ENCODE measurements at places on chromosomes 12 and 14. TPM values are rescaled to one million over a fixed set of nuclear protein-coding genes. Genes with fewer than 3 reads are reported as not detected.
A peak's percentile ranks its signal among the peaks of the same experiment; 100 is the strongest.

GRCh38 chr12:124539084-124540041, 28.0 kb downstream of the NCOR2 start:
- no peak for DNase-seq
- H3K4me3 ChIP-seq: no peak overlapping the region
- H3K27ac ChIP-seq: peak overlapping the region; percentile 24
- no peaks in the 10 kb centered on the region for H3K36me3 ChIP-seq
- peaks cover 55% of the 10 kb centered on the region for H3K4me1 ChIP-seq
- no peaks in the 10 kb centered on the region for H3K27me3 ChIP-seq

DNA sequence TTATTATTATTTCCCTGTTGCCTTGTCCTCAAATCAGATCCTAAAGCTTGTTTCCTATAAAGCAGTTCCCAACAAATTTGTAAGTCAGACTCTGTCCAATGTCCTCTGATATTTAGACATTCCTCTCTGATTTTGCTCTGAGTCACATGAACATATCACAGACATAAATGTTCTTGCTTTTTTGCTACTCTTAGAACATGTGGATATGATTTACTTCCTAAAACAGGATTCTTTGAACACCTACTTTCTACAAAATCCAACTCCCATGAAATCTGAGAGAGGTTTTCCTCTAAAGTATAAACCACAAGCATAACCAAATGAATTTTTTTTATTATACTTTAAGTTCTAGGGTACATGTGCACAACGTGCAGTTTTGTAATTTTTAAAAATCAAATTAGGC, 181.3 kb upstream of the SLC38A2 start:
- no peaks in the 10 kb centered on the region for H3K27me3 ChIP-seq
- no peak overlapping the region for H3K4me3 ChIP-seq
- H3K36me3 ChIP-seq: no peaks in the 10 kb centered on the region
- H3K4me1 ChIP-seq: no peaks in the 10 kb centered on the region

DNA sequence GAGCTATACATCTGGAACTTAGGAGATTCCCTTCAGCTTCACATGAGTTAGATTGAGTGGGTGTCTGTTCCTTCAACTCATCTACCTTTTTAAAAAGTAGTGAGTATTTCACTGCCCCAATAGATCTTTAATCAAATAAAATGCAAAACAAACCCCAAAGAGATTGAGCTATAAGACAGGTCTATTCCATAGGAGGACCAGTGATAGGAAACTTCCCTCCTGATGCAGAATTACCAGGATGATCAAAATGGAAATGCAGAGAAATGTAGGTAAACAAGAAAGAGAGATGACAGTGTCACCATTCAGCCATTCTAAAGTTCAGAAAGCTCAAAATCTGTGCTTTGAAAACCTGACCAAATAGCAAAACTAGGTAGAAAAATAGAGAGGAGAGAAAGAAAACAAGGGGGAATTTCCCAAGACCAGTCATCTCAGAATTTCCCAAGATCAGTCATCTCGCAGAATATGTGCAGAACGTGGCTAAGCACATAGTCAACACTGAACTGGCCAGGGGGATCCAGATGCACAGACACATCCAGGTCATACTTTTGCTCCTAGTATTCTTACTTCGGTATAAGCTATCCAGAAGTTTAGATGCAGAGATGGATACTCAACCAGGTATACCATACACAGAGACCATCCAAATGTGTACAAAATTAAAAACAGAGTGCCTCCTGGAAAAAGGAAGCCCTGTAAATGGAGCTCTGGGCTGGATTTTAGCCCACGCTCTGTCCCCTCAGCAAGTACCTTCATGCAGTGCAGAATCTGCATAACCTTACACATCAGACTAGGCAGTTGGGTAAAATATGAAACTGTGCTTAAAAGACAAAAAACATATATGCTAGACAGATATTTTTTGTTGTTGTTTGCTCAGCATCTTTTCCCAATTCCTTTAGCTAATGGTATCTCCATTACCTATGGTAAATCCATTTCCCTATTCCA, 27.4 kb downstream of the SLC41A2 start:
- H3K27ac ChIP-seq: no peak overlapping the region
- H3K4me3 ChIP-seq: no peak overlapping the region
- no peak for DNase-seq
- H3K4me1 ChIP-seq: no peaks in the 10 kb centered on the region
- no peaks in the 10 kb centered on the region for H3K36me3 ChIP-seq

DNA sequence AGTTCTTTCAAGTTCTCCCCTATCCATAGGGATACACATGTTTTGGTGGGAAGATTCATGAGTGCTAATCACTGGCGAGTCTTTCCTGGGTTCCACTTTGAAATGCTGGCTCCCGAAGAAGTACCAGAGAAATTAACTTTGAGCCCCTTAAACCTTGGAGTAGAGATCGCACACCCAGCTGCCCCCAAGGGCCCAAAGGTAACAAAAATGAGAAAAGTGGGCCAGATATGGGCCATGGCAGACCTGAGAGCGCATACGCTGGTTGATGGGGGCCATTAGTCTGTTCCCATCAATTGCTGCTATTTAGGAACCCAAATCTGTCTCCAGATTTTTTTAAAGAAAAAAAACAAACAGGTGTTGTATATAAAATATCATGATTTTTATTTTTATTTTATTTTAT, 2.1 kb downstream of the GSTZ1 start:
- H3K4me1 ChIP-seq: peaks cover 3% of the 10 kb centered on the region
- H3K27ac ChIP-seq: peak overlapping the region; percentile 98
- DNase-seq: no peak
- H3K36me3 ChIP-seq: no peaks in the 10 kb centered on the region
- no peaks in the 10 kb centered on the region for H3K27me3 ChIP-seq
- no peak overlapping the region for H3K4me3 ChIP-seq

DNA sequence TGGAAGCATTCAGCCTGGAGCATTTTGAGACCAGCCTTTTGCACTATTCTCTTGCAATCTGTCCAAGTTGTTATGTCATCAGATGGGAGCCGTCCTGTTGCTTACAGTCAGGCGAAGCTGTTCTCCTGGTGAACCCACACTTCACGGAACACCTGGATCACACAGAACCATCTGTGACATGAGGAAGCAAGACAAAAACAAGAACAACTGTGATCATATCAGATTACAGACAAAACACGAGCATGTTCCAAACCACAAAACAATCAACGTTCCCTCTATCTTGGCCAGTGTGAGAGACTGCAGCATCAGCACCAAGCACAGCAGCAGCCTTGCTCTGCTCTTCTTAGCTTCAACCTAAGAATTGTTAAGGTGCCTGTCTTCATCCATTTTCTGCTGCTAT, 180.5 kb upstream of the SFSWAP start:
- DNase-seq: no peak
- no peaks in the 10 kb centered on the region for H3K4me1 ChIP-seq
- H3K27ac ChIP-seq: no peak overlapping the region

- H3K4me3 ChIP-seq: no peak overlapping the region
- H3K36me3 ChIP-seq: no peaks in the 10 kb centered on the region
- no peaks in the 10 kb centered on the region for H3K4me1 ChIP-seq
- DNase-seq: no peak
- no peak overlapping the region for H3K27ac ChIP-seq
Observed at GRCh38 chr12:119783787-119784186, 93.3 kb downstream of the CIT start.

DNA sequence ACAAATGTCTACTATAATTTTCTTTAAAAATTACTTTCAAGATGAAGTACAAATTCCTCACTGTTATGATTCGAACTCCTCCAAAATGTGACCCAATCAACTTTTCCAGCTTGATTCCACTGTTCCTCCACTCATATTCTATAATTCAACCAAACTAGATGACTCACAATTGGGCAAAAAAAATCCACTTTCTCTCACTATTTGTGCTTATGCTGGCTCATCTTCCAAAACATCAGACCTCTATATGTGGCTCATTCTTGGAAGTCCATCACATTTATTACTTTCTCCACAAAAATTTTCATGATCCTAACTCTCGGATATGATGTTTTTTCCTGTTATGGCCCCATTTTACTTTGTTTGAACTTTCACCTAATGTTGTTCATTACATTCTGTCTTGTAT, 26.9 kb upstream of the RXYLT1 start:
- H3K27me3 ChIP-seq: no peaks in the 10 kb centered on the region
- no peak overlapping the region for H3K27ac ChIP-seq
- H3K4me1 ChIP-seq: no peaks in the 10 kb centered on the region
- no peak for DNase-seq

GRCh38 chr12:52771088-52771487, 6.1 kb downstream of the KRT76 start:
- no peaks in the 10 kb centered on the region for H3K4me1 ChIP-seq
- no peaks in the 10 kb centered on the region for H3K36me3 ChIP-seq
- H3K27me3 ChIP-seq: no peaks in the 10 kb centered on the region

GRCh38 chr12:12513416-12514006, 49.2 kb downstream of the DUSP16 start:
- H3K4me1 ChIP-seq: no peaks in the 10 kb centered on the region
- H3K4me3 ChIP-seq: no peak overlapping the region
- no peak for DNase-seq
- no peaks in the 10 kb centered on the region for H3K27me3 ChIP-seq

DNA sequence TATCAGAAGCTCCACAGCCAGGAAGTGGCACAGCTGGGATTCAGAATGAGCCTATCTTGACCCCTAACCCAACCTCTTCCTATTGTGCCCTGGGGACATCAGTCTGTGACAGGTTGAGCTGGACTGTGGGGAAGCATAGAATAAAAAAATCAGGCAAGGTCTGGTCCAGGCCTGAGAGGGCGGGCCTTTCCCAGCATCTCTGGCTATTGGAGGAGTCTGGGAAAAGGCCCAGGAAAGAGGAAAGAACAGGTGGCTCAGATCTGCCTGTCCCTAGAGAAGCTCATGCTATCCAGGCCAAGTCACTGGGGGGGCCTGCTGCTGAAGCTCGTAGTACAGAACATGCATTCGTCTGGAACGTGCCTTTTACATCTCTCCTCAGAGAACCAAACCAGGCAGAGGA, 100.5 kb downstream of the PPM1H start:
- H3K36me3 ChIP-seq: no peaks in the 10 kb centered on the region
- H3K4me3 ChIP-seq: no peak overlapping the region
- H3K27ac ChIP-seq: peak overlapping the region; percentile 48
- DNase-seq: peak; percentile 85
- H3K27me3 ChIP-seq: no peaks in the 10 kb centered on the region

DNA sequence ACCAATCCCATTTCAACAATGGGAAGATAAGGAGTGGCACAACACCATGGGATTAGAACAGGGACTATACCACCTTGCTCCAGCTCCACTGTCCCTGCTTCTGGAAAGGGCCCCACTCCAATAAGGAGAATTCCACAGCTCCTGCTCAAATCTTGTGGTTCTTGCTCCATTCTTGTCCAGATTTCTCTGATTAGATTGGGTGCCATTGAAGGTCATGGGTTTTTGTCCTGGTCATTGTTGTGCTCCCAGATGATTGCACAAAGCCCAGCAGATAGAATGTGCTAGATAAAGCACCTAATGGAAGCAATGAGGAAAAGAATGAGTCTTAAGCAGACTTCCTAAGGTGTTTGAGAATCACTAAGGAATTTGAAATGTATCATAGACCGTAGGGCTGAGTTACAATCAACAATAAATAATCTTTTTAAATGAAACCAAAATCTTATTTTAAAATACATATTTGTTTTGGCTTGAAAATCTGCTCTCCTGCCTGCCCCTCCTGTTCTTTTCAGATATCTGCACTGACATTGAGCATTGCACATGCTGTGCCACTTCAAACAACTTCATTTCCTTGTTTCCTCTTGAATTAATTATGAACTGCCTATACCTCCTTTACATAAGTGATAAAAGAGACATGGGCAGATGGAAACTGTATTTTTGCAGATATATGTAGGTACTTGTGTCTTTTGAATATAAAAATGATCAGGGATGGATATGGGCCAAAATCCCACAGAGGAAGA, 115.9 kb downstream of the FGD4 start:
- no peaks in the 10 kb centered on the region for H3K36me3 ChIP-seq
- no peak for DNase-seq
- H3K4me3 ChIP-seq: no peak overlapping the region
- H3K27ac ChIP-seq: no peak overlapping the region
- H3K4me1 ChIP-seq: no peaks in the 10 kb centered on the region

DNA sequence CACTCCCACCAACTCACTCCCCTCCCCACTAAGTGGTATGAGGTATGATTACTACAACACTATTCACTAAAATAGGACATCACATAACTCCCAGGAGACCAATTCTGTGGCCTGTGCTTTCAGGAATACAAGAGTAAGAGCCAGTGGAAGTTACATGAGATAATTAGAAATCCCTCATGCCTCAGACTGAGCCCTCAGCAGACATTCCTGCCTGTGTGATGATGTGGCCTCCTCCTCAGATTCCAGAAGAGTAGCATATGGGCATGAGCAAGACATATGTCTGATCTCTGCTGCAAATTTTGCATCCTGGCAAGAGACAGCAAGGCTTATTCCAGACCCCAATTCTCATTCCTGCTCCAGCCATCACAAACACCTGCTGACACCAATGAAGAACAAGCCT, 46.0 kb upstream of the BMP4 start:
- H3K27me3 ChIP-seq: no peaks in the 10 kb centered on the region
- H3K4me3 ChIP-seq: no peak overlapping the region
- H3K27ac ChIP-seq: no peak overlapping the region
- DNase-seq: no peak

DNA sequence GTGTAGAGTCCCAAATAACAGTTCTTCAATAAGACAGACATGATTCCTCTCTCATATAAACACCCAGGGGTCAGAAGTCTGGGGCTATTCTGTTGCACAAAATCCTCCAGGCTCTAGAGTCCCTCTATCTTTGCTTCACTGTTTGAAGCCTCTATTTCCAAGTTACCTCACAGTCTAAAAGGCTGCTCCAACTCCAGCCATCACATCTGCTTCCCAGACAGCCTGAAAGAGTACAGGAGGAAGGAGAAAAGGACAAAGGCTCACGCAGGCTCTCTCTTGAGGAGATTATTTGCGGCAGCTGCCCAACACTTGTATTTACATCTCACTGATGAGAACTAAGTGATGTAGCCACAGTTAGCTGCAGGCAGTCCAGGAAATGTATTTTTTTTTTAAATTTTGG, 6.4 kb downstream of the PAPLN start:
- no peak overlapping the region for H3K4me3 ChIP-seq
- DNase-seq: no peak
- H3K27me3 ChIP-seq: no peaks in the 10 kb centered on the region

The SLC25A21 gene
- total RNA-seq: under 0.01 TPM

The SERPINA9 gene
- total RNA-seq: not detected

The LETMD1 gene
- 81.5 TPM for total RNA-seq

The OTX2 gene
- total RNA-seq: not detected

The GMPR2 gene
- total RNA-seq: 43.8 TPM

The IFNG gene
- not detected for total RNA-seq

The GLT1D1 gene
- total RNA-seq: 3.6 TPM

Data from uterus (tissue), 4 donors.